ENCODE measurements at places on chromosomes 2 and 18. TPM values are rescaled to one million over a fixed set of nuclear protein-coding genes. Genes with fewer than 3 reads are reported as not detected.

DNA sequence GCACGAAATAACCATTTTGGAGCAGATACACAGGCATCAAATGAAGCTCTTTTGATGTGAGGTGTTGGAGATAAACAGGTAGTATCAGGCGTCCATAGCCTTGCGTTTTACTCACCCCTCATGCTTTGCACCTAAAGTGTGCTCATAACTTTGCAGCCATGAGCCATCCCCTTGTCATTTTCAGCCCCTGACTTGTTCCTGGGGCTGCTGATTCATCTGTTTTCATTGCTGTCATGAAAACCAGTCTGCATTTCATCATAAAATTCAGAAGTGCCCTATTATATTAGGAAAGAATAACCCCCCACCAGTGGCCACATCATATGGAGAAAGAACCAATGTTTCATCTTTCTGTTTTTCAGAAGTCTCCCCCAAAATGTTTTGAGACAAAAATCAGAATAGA, 329.7 kb upstream of the NRP2 start:
- DNase-seq: no peak

Gene TRAF3IP1
- 18.7 TPM for total RNA-seq

Gene RAMP1
- 1.2 TPM for total RNA-seq

DNA sequence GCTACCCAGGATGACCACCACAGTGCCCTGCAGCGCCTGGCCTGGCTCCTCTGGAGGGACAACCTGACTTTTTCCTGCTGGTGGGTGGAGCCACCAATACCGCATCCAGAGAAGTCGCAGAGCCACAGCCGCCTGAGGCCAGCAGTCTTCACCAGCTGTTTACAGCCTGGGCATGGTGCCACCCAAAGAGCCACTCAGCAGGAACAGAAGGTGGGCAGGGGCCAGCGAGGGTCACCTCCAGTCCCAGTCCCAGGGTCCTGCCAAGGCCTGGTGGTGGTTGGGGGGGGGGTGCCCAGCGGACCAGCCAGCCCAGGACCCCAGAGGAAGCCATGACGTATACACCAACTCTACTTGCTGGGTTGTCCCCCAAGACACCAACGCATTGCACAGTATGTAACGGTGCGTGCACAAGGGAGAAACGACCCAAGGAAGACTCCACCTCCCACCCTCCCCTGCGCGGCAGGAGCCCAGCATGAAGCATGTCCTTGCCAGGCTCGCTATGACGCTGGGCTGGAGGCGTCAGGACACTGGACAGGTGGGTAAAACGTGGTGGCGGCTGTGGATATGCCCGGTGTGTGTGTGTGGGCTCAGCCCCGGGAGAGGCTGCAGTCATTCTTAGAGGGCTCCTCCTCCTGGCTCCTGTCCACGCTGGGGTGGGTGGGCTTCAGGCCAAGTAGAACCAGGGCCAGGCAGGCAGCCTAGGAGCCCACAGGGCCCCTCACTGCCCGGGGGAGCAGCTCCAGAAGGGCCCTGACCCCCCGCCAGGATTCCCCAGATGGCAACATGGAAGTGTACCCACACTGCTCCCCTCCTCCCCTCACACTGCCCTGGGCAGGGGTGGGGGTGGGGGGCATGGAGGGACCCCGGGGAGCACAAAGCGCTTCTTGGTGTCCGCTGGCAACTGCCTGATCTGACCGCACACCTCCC, 49.3 kb downstream of the HS6ST1 start:
- DNase-seq: no peak

Gene MC5R
- total RNA-seq: 0.27 TPM

DNA sequence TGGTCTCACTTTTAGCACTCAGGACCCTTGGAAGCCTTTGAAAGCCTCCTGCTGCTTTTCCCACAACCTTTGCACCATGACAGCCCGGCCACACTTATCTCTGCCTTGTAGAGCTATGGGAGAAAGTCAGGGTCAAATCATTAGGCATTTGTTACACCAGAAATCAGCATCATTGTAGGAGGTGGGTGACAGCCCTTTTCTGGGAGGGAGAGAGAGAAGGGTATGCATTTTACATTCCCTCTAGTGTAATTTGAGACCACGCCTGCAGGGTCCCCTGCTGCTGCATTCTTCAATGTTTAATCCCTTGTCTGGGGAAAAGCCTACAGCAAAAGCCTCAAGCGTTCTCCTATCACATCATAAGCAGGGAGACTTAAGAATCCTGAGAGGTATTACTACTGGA, 766.8 kb upstream of the FAM98A start:
- peak; percentile 83 for DNase-seq

GRCh38 chr18:38035193-38035592, 469.6 kb upstream of the CELF4 start:
- no peak for DNase-seq

- DNase-seq: no peak
Measured at GRCh38 chr2:142966284-142966683, 88.8 kb downstream of the KYNU start.

- DNase-seq: no peak
Measured at GRCh38 chr2:111034606-111035005, 86.1 kb upstream of the BCL2L11 start.

DNA sequence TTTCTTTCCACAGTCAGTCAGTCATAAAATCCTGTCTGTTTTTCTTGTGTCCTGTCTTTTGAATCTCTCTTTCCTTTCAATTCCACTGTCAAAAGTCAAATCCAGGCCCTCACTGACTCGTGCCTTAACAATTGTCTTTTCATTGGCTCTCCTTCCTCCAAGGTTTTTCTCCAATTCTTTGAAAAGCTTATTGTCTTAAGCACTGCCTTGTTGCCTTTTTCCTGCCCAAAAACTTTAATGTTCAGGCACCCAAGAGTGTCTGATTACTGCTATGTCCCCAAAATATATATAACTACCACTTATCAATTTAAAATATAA, 13.9 kb upstream of the SULT1C4 start:
- no peak for DNase-seq

DNA sequence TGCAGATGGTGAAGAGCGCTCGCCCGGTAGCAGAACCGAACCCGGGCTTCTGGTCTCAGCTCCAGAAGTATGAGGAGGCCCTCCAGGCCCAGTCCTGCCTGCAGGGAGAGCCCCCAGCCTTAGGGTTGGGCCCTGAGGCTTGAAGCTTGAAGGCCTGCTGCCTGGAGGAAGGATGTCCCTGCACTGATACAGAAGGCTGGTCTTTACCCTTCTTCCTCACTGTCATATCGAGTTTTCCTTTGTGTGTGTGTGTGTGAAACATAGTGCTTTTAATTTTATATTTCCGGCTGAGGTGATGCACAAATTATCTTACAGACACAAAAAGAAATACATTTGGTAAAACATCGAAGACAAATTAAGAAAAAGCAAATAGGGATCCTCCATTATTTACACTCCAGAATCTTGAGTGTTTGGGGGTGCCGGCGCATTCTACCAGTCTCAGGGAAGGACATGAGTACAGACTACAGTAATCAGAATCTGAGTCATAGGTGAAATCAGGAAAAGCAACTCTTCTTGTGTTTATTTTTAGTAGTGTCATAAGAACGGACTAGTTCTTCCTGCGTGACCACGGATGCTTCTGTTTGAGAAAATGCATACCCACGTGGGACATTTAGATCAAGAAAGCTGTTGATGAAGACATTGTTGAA, 1.3 kb downstream of the DUSP28 start:
- no peak for DNase-seq

DNA sequence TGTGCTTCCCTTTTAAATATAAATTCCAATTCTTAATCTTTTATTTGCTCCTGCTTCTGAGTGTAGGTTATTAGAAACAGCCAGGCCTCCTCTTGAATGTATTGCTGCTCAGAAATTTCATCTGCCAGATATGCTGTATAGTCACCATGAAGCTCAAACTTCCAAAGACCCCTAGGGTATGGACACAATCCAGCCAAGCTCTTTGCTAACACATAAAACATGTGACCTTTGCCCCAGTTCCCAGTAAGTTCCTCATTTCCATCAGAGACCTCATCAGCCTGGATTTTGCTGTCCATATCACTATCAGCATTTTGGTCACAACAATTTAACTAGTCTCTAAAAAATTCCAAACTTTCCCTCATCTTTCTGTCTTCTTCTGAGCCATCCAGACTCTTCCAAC, 75.2 kb downstream of the MAP2 start:
- DNase-seq: no peak

Gene LHCGR
- 0.31 TPM for total RNA-seq

Gene MAPK4
- total RNA-seq: 3.3 TPM

- no peak for DNase-seq
Measured at GRCh38 chr18:1676387-1676786, 771.7 kb downstream of the ADCYAP1 start.

DNA sequence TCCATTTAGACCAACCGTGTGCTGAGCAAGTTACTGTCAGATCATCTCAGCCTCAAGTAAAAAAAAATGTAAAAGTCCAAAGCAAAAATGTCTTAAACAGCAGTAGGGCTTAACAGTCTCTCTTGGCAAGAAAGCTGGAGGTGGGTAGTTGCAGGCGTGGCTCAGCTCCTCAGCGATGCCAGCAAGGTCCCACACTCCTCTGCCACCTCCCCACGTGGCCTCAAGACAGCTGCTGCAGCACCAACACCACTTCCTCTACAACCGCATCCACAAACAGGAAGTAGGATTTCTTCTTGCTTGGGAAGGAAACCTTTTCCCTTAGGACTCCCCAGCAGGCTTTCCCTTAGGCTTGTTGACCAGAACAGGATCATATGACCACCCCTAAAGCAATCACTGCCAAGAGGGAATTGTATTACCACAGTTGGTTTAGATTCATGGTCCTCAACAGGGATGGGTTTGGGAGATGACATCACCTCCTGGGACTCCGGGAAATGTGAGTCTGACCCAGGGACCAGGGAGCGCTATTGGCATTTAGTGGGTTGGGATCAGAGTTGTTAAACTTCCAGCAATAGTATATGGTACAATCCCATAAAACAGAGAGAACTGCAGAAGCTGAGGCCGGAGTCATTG, 97.1 kb downstream of the MAPK4 start:
- no peak for DNase-seq

GRCh38 chr2:102698369-102699111, 63.3 kb upstream of the TMEM182 start:
- DNase-seq: no peak

Gene PDE11A
- 0.53 TPM for total RNA-seq

GRCh38 chr2:54673501-54673998, 49.9 kb upstream of the EML6 start:
- no peak for DNase-seq

DNA sequence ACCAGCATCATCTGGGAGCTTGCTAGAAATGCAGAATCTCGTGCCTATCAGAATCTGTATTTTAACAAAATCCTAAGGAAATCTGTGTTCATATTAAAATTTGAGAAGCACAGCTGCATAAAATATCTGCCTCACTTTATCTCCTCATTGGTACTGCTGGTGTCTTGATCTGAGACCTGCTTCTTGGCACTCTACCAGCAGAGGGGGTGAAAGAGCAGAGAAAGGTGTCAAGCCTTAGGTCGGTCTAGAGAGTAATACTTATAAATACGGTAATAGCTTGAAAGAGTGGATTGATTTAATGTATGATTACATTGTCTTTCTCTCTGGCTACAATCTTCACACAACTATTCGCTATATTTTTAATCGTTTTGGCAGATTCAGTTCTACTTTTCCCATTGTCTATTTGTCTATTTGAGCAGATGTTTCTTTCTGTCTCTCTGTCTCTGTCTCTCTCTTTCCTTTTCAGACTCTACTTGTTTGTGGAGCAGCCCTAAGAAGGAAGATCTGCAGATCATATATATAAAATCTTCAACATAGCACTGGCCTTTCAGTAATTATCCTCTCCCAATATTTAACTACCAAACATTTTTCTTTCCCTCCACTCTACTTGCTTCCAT, 1.7 kb upstream of the GCG start:
- peak; percentile 65 for DNase-seq

Gene MARCHF4
- 1.7 TPM for total RNA-seq

Gene RGPD4
- total RNA-seq: 0.05 TPM

GRCh38 chr2:85754313-85755095, 713 bp downstream of the ATOH8 start:
- peak; percentile 68 for DNase-seq

GRCh38 chr2:145897151-145897550, 1377.2 kb upstream of the ZEB2 start:
- no peak for DNase-seq

DNA sequence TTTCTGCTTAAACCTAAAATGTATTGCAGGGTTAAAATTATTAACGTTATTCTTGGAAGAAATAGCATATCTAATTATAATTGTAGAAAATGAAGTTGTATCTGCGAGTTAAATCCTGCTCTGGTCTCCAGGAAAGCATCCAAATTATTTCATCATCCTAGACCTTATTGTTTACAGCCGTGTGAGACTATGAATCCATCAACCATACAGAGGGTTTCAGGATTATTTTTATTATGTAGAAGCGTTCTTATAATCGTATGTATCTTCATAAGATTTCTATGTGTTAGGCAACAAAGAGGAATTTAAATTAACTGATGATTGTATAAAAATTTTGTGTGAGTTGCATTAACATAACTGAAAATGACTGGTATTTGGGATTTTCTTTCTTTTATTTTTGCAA, 14.5 kb upstream of the DSC3 start:
- no peak for DNase-seq

Gene REG1B
- total RNA-seq: 2.3 TPM

GRCh38 chr2:235325151-235325550, 168.7 kb upstream of the AGAP1 start:
- no peak for DNase-seq

Gene NAT8
- total RNA-seq: not detected

DNA sequence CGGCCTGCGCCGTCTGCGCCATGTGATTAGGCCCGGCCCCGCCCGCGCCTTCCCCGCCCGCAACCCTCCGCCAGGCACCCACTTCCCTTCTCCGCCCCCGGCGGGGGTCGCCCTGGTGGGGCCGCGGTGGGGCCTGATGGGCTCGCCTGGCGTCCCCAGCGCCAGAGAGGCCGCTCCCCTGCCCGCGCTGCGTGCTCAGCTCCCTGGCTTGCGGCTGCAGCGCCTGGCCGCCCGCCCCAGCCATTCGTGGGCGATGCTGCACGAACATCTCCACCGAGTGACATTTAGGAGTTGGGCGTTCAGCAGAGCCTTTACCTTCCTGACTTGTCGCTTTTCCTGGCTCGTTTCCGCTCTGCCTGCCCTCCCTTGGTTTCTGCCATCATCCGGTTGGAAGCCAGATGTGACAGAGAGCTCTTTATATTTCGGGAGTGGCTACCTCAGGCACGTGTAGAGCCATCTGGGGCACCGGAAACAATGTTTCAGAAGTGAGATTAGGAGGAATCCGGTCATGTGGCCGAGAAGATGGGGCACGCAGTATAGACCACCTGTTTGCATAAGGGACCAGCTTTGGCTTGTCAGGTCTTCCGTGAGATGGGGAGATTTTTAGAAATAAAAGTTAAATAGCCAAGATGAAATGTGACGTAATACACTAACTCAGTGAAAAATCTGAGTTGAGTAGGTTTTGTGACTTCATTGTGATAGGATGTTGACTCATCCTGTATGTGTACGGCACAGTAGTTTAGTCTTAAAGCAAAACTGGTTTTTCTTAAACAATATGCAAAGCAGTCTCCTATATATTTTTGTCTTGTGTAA, 1.2 kb downstream of the GLS start:
- DNase-seq: peak; percentile 54

GRCh38 chr2:235719146-235719942, 225.5 kb downstream of the AGAP1 start:
- DNase-seq: no peak

DNA sequence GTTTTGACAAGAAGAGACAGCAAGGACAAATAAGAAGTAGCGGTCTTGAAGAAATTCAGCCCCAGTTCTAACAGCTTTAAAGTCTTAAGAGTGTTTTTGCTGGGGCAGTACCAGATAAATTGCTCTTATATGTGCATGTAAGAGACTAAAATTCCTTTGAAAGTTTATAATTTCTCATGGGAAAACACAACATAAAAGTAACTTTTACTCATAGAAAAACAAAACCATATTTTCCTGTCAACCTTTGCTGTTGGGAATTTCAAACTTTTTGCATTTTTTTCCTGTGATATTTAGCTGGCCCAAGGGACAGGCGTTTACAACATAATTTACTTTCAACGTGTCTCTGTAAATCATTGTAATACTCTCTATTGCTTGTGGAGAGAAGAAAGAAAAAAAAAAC, 767.8 kb upstream of the ZEB2 start:
- no peak for DNase-seq

Data from WTC11 (cell line).